ENCODE measurements at places on chromosomes 7 and 10.

DNA sequence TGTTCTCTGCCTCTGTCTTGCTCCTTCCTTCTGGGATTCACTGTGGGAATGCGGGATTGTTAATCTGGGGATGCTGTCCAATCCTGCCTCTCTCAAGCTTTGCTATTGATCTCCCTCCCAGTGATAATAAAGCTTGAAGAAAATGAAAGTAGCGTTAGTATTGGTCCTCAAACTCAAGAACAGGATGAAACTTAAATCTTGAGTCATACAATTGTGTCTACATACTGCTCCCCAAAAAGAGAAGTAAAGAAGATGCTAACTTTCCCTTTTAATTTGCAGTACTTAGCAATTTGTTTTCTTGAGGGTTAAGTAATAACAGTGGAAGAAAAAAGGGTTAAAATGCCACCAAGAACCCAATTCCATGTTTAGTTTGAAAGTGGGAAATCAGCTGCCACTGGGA lies 13.6 kb downstream of the CFTR start:
- DNase-seq: peak; percentile 50

DNA sequence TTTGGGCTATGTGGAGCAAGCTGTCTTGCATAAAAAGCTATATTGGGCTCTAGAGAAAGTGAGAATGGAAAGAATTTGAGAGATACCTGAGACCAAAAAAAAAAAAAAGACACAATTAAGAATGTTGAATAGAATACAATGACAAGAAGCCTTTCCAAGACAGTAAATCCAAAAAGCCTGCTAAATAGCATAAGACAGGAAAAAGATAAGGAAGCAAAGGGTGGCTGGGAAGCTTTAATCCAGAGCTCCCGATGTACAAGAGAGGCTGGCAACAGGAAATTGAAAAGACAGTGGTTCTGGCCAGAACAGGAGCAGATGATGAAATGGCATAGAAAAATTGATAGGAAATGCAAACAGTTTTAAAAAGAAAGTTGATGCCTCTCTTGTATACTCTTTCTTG lies 174.9 kb downstream of the CACNA2D1 start:
- no peak for DNase-seq

DNA sequence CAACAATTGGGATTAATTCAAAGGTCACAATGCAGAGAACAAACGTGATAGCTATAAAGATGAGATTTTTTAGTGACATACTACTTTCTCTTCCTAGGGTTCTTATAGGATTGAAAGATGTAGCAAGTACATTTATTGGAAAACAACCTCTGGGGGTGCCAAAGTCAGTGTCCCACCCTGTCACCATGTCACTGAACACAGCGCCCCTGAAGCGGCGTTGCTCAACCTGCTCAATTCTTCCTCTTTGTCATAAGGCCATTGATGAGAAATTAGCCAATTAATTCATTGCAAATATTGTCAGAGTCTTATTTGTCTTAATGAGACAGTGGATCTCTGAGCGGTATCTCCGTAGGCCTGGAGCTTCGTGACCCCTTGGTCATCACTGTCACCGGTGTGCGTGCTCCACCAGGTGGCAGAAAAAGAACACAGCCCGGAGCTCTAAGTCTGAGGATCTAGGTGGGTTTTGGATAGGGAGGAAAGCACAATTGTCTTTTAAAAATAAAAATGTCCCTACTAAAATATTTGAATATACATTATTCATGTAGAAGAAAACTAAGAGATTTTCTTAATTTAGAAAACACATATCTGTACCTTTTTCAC lies 362.6 kb downstream of the PAXIP1 start:
- no peak for DNase-seq

DNA sequence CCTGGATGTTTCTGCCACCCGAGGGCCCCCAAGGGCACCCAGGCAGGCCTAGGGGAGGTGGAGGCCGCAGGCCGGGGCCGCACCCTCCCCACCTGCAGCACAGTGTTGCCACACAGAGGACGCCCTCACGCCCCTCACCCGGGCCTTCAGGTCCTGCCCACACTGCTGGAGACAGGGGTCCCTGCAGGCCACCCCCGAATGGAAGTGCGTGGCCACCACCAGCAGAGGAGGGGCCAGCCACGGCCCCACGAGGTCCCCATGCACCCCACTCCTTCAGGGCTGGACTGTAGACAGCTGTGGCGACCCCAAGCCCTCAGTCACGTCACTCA lies 35.4 kb downstream of the ADAP1 start:
- no peak for DNase-seq

- DNase-seq: peak; percentile 26
These were observed 19.1 kb upstream of the LEP start for GRCh38 chr7:128221929-128222403.

GRCh38 chr7:141562036-141562435 lies 10.8 kb downstream of the AGK start:
- DNase-seq: no peak

All from MV-4-11 (cell line).